ENCODE measurements at places on chromosomes 2 and 18. TPM values are rescaled to one million over a fixed set of nuclear protein-coding genes. Genes with fewer than 3 reads are reported as not detected.
A peak's percentile ranks its signal among the peaks of the same experiment; 100 is the strongest.

GRCh38 chr2:17442334-17442733 lies 75.9 kb downstream of the RAD51AP2 start:
- no peaks in the 10 kb centered on the region for H3K4me1 ChIP-seq
- H3K4me3 ChIP-seq = no peak overlapping the region
- no peak overlapping the region for H3K27ac ChIP-seq
- no peak for DNase-seq

- no peaks in the 10 kb centered on the region for H3K36me3 ChIP-seq
- H3K27ac ChIP-seq = no peak overlapping the region
- DNase-seq = no peak
- H3K4me1 ChIP-seq = peaks cover 10% of the 10 kb centered on the region
- H3K4me3 ChIP-seq = no peak overlapping the region
- peaks cover 35% of the 10 kb centered on the region for H3K27me3 ChIP-seq
These were observed 371.9 kb downstream of the IRS1 start for GRCh38 chr2:226427538-226428307.

DNA sequence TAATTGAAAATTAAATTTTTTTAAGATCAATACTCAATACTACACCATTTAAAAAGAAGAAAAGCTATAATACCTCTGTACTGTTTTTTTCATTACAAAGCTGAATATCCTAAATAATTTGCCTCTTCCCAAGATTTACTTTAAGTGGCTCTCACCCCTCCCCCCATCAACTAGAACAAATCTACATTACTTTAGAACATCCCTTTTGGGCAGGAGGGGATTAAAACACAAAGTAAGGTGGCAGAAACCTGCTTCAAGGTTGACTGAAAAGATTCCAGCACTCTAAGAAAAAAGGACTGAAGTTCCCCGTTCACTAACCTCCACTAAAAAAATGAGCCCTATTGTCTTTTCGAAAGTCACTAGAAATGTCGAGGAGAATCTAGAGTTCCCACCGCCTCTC lies 42.3 kb downstream of the SLC38A11 start:
- peaks cover 4% of the 10 kb centered on the region for H3K4me1 ChIP-seq
- H3K36me3 ChIP-seq = no peaks in the 10 kb centered on the region
- H3K4me3 ChIP-seq = no peak overlapping the region
- no peak for DNase-seq
- no peak overlapping the region for H3K27ac ChIP-seq

DNA sequence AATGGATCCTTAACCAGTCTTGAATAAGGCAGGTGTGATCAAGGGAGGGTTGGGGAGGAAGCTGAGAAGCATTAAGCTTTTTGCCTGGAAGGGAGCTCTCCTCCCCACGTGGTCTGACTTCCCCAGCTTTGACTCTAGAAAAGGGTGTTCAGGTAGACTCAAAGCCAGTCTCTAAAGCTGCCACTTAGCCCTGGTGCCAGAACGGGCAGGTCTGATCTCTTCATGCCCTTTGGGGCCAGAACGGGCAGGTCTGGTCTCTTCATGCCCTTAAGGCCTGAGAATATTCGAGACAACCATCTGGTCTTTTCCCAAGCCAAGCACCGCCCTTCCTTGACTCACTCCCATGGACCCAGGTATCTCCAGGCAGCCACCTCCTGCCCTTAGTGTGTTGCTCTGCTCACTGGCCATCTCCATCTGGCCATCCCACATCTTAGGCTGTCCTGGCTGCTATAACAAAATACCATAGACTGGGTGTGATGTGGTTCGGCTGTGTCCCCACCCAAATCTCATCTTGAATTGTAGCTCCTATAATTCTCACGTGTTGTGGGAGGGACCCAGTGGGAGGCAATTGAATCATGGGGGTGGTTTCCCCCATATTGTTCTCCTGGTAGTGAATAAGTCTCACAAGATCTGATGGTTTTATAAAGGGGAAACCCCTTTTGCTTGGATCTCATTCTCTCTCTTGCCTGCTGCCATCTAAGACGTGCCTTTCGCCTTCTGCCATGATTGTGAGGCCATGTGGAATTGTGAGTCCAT lies 59.4 kb downstream of the SNORC start:
- H3K4me1 ChIP-seq = peaks cover 7% of the 10 kb centered on the region
- H3K36me3 ChIP-seq = no peaks in the 10 kb centered on the region
- peaks cover 75% of the 10 kb centered on the region for H3K27me3 ChIP-seq
- no peak for DNase-seq
- no peak overlapping the region for H3K4me3 ChIP-seq

- no peak overlapping the region for H3K4me3 ChIP-seq
- H3K4me1 ChIP-seq = no peaks in the 10 kb centered on the region
- H3K27ac ChIP-seq = no peak overlapping the region
- no peaks in the 10 kb centered on the region for H3K27me3 ChIP-seq
- no peak for DNase-seq
These were observed 171.0 kb downstream of the HRH4 start for GRCh38 chr18:24631243-24632025.

GRCh38 chr2:224217233-224217961 lies 178.3 kb upstream of the SERPINE2 start:
- H3K27me3 ChIP-seq = peaks cover 16% of the 10 kb centered on the region
- H3K27ac ChIP-seq = no peak overlapping the region
- no peaks in the 10 kb centered on the region for H3K4me1 ChIP-seq
- no peak for DNase-seq
- H3K36me3 ChIP-seq = no peaks in the 10 kb centered on the region

DNA sequence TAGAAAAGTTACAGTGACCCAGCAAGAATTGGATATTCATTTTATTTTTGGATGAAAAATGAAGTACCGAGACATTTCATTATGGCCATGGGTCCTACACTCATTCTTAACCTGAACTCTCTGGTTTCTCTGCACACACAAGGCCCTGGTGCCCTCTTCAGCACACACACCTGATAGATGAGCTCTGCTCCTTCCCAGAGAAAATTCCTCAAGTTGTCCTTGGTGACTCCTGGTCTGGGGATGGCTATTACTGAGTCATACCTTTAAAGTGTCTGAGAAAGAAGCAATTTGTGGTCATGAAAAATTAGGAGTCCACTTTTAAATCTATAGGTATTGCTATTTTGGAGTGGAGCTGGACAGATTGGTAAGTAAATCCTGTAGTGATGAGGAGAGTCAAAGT lies 311.5 kb downstream of the CDH2 start:
- no peaks in the 10 kb centered on the region for H3K4me1 ChIP-seq
- H3K27me3 ChIP-seq = no peaks in the 10 kb centered on the region
- H3K4me3 ChIP-seq = no peak overlapping the region
- H3K27ac ChIP-seq = no peak overlapping the region
- H3K36me3 ChIP-seq = no peaks in the 10 kb centered on the region

DNA sequence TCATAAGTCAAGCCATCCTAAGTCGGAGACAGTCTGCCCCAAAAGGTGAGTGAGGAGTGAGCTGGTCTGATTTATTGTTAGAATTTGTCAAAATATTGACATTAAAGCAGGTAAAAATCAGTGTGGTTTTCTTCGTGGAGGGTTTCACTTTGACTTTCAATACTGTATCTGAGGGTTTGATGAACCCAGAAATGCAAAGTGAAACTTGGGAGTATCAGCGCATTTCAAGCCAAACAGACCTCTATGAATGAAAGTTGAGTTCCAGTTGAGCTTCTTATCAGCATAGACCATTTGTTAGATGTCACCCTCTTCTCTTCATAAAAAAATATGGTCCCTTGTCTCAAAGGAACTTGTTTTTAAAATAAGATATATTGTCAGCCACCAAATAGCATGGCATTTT lies 21.7 kb upstream of the CXCR4 start:
- H3K27me3 ChIP-seq = peaks cover 21% of the 10 kb centered on the region
- H3K36me3 ChIP-seq = peaks cover 4% of the 10 kb centered on the region
- no peak overlapping the region for H3K4me3 ChIP-seq
- H3K27ac ChIP-seq = peak overlapping the region; percentile 26
- H3K4me1 ChIP-seq = peaks cover 78% of the 10 kb centered on the region
- DNase-seq = no peak

GRCh38 chr18:74674487-74674886 lies 76.8 kb downstream of the ZNF407 start:
- H3K36me3 ChIP-seq = peaks cover 30% of the 10 kb centered on the region
- H3K4me1 ChIP-seq = peaks cover 5% of the 10 kb centered on the region
- H3K4me3 ChIP-seq = no peak overlapping the region
- H3K27me3 ChIP-seq = no peaks in the 10 kb centered on the region
- no peak overlapping the region for H3K27ac ChIP-seq

The CAB39 gene
- 122 TPM for total RNA-seq

- H3K36me3 ChIP-seq = no peaks in the 10 kb centered on the region
- no peaks in the 10 kb centered on the region for H3K4me1 ChIP-seq
- H3K4me3 ChIP-seq = no peak overlapping the region
These were observed 469.3 kb upstream of the RAB12 start for GRCh38 chr18:8139891-8140406.

DNA sequence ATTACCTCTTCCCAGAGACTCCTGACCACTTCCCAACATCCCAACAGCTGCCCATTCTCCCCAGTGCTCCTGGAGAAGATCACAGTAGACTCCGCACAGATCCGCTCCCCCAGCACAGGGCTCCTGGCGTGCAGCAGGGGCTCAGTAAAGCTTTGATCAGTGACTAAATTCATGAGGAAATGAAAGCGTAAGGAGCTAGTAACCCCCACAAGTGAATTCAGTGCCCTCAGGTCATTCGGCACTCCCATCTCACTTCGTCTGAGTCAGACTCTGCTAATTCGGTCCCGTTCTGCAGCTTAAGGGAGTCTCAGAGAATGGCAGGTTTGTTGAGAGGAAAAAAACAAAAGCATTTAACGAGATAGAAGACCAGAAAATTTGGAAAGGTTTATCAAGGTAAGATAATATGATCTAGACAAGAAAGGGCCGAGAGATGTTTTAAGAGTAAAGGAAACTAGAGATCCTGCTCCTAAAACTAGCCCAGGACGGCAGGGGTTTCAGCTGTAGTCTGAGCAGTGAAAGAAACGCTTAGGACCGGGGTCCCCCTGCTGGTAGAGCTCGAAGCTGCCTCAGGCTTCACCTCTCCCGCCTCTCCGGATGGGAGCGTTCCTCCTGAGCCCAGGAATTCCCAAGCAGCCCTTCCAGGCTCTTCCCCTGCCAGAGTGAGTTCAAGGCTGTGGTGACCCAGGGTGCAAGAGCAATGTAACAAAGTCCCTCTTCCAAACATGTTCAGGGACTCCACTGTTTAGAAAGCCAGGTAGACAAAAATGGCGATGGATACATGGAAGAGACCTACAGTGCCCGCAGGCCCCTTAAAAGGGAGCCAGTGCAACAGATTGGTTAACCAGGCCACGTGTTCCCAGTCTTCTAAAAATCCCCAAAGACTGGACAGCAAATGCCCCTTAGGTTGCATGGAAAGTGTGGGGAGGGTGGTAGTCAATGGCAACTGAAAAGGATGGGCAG lies 127.3 kb downstream of the DNER start:
- H3K36me3 ChIP-seq = no peaks in the 10 kb centered on the region
- no peak overlapping the region for H3K27ac ChIP-seq
- peak; percentile 24 for DNase-seq
- peaks cover 32% of the 10 kb centered on the region for H3K27me3 ChIP-seq
- peaks cover 5% of the 10 kb centered on the region for H3K4me1 ChIP-seq
- H3K4me3 ChIP-seq = no peak overlapping the region

DNA sequence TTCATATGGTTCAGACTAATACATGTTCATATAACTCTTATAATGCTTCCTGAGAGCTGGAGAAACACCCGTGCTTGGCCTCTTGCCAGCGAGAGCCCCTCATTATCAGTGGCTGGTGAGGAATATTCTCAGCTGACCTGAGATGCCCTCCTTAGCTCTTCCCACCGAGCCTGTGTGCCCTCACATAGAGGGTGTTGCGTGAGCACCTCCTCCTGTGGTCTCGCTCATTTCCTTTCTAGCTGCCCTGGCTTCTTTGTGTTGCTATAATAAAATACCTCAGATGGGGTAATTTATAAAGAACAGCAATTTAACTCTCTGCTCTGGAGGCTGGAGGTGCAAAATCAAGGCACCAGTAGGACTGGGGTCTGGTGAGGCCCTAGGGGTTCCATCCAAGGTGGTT lies 80.5 kb upstream of the ALKAL2 start:
- no peak overlapping the region for H3K27ac ChIP-seq
- no peak for DNase-seq
- H3K36me3 ChIP-seq = no peaks in the 10 kb centered on the region
- H3K27me3 ChIP-seq = peaks cover 17% of the 10 kb centered on the region

DNA sequence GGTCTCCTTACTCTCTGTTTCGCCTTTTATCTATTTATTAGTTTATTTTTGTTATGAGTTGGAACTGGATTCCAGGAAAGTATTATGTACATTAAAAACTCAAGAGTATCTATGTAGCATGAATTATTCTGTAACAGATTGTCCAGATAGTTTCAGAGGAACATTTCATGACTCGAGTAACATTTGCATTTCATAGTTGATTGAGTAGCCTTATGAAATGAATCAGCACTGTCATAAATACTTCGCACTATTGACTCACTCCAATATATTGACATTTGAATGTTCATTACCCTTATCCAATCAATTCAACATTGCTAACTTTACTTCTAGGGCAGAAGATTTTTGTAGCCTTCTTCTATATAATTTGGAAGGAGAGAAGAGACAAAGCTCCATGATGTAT lies 11.3 kb upstream of the VRK2 start:
- no peak overlapping the region for H3K27ac ChIP-seq
- no peak for DNase-seq
- H3K4me3 ChIP-seq = no peak overlapping the region
- no peaks in the 10 kb centered on the region for H3K27me3 ChIP-seq
- H3K4me1 ChIP-seq = peaks cover 9% of the 10 kb centered on the region

- no peak overlapping the region for H3K4me3 ChIP-seq
- no peak overlapping the region for H3K27ac ChIP-seq
- H3K4me1 ChIP-seq = peaks cover 5% of the 10 kb centered on the region
- no peaks in the 10 kb centered on the region for H3K36me3 ChIP-seq
These were observed 26.3 kb downstream of the EFR3B start for GRCh38 chr2:25068217-25068616.

DNA sequence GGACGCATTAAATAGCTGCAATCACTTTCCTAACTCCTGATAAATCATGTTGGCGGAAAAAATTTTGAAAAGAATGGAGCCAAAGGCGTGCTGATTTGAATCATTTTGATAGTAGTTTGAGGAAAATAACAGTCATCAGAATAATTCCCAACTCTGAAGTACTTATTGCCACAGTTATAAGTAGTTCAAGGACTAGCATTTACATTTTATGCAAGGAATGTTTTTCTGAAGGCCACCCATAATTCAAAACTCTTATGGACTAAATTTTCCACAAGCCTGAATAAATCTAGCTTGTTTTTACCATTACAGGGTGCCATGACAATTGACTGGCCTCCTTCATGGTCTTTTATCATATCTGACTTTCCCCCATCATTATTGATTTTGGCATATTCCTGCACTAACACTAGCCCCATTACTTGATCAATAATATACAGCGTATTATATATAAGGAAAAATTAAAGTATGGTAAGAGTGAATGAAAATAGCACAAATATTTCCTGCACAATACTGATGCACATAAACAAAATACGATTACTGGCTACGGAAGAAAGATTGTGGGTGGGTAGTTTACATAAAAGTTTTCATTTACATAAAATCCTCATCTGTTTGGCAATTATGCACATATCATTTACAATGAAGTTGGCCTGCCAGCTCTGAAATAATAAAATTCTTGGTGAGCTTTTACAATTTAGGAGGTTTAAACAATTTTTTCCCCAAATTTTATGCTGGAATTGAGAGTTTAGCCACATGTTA lies 334.6 kb downstream of the ARL6IP6 start:
- H3K27ac ChIP-seq = no peak overlapping the region
- no peaks in the 10 kb centered on the region for H3K27me3 ChIP-seq
- no peaks in the 10 kb centered on the region for H3K4me1 ChIP-seq

Measured in activated naive CD8-positive, alpha-beta T cell treated with anti-CD3 and anti-CD28 coated beads for 36 hours (primary cell).